HAP-1 (cell line): ENCODE measurements at places on chromosomes 5 and 9.

- DNase-seq, result no peak
Observed at GRCh38 chr9:6186691-6187090, 28.9 kb upstream of the IL33 start.

GRCh38 chr5:76325876-76326491 is 77.1 kb upstream of the IQGAP2 start:
- no peak for DNase-seq

GRCh38 chr5:4097199-4097598 is 501.6 kb downstream of the IRX1 start:
- no peak for DNase-seq

- DNase-seq, result no peak
Observed at GRCh38 chr5:14552017-14552416, 29.6 kb upstream of the OTULINL start.

DNA sequence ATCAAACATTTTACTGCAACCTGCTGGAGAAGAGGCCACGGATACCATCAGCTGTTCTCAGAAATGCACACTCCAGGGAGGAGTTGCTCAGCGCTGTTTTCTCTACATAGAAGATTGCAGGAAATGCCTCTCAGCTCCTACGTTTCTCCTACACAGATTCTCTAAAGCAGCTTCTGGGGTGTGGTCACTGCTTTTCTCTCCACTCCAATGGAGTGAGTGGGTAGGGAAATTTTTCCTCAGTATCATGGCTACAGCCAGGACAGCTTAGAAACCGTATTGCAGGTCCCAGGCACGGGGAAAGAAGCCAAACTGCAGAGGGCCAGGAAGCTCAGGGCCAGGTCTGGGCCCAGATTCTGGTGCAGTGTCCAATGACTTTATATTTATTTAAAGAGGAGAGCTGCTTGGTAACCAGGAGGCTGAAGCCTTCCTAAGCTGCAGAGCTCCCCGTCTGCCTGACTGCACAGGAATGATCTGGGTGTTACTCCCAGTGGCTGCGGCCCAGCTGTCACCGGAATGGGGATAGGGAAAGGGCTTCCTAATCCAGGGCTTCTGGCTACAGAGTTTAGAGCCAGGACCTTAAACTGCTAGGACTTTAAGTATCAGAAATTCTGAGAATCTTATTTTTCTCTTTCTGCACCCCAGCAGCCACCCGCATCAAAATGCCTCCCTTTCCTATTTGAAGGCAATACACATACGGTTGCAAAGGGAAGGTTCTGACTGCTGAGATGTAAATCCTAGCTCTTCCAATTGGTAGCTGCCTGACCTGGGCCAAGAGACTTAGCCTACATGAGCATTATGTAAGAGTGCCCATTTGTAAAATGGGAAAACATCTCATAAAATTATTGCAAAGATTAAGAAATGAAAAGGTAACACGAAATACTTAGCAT is 1.4 kb upstream of the SPTAN1 start:
- DNase-seq, result peak; percentile 27

GRCh38 chr9:77133011-77133410 is 44.3 kb upstream of the VPS13A start:
- no peak for DNase-seq

- DNase-seq, result no peak
Observed at GRCh38 chr5:64746446-64746845, 22.0 kb downstream of the SREK1IP1 start.

DNA sequence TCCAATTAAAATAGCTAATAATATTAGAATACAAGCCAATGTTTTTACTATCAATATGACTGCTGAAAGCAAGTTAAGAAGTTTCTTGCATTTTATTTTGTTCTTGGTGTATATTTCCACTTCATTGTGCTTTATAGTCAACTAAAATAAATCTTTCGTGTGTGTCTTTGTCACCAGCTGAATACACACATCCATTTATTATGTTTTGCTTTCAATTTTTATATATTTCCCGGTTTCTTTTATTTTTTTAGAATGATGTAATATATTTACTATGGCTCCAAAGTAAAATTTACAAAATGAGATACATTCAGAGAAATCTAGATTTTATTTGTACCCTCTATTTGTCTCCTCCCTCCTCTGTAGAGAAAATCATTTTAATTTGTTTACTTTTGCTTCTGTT is 495.9 kb upstream of the PAPPA start:
- no peak for DNase-seq

GRCh38 chr9:78296201-78296892 is 578 bp upstream of the PSAT1 start:
- peak; percentile 69 for DNase-seq
